Activated CD4-positive, alpha-beta T cell treated with anti-CD3 and anti-CD28 coated beads for 36 hours (primary cell): ENCODE measurements at places on chromosomes 2 and 18. TPM values are rescaled to one million over a fixed set of nuclear protein-coding genes. Genes with fewer than 3 reads are reported as not detected.

RSAD2 gene
- total RNA-seq, result 10.2 TPM

COX5B gene
- 220 TPM for total RNA-seq

AQP4 gene
- not detected for total RNA-seq

ANKRD30B gene
- not detected for total RNA-seq

DNA sequence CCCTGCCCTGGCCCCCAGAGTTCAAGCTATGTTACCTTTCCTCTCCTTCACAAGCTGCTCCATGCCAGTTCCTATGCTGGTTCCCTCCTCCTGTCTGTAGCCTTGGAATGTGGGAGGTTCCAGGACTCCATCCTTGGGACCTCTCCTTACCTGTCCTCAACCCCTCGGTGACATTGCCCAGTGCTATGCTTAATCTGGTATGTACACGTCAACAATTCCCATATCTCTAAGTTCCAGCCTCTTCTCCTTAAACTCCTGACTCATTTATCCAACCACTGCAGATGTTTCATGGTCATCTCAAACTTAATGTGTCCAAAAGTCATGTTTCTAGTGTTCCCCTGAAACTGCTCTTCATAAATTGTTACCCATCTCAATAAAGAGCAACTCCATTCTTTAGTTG lies 160.8 kb downstream of the TNS1 start:
- H3K27ac ChIP-seq, result no peak overlapping the region
- H3K27me3 ChIP-seq, result peaks cover 2% of the 10 kb centered on the region
- H3K4me1 ChIP-seq, result no peaks in the 10 kb centered on the region
- DNase-seq, result no peak

- H3K4me3 ChIP-seq, result no peak overlapping the region
- DNase-seq, result no peak
- peaks cover 13% of the 10 kb centered on the region for H3K4me1 ChIP-seq
- no peaks in the 10 kb centered on the region for H3K36me3 ChIP-seq
These were observed 821.4 kb downstream of the RNF144A start for GRCh38 chr2:7738596-7738995.

DNA sequence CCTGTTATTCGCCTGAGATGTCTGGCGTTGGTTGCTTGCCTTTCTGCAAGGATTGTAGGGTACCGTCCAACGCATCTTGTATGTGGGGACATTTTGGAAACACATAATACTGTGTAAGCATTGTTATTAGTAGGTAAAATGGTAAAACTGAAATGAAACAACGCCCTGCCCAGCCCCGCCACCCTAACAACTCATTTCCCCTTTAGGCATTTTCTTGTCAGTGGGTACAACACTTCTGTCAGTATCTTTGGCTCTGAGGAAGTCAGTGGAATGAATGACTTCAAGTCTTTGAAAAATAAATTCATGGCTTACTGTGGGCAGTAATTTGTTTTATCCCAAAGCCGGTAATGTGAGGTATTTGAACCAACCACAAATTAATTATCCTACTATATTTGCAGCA lies 86.0 kb downstream of the FMNL2 start:
- no peak for DNase-seq
- peaks cover 16% of the 10 kb centered on the region for H3K4me1 ChIP-seq
- H3K4me3 ChIP-seq, result no peak overlapping the region
- no peaks in the 10 kb centered on the region for H3K36me3 ChIP-seq
- H3K27me3 ChIP-seq, result peaks cover 13% of the 10 kb centered on the region
- H3K27ac ChIP-seq, result no peak overlapping the region

DNA sequence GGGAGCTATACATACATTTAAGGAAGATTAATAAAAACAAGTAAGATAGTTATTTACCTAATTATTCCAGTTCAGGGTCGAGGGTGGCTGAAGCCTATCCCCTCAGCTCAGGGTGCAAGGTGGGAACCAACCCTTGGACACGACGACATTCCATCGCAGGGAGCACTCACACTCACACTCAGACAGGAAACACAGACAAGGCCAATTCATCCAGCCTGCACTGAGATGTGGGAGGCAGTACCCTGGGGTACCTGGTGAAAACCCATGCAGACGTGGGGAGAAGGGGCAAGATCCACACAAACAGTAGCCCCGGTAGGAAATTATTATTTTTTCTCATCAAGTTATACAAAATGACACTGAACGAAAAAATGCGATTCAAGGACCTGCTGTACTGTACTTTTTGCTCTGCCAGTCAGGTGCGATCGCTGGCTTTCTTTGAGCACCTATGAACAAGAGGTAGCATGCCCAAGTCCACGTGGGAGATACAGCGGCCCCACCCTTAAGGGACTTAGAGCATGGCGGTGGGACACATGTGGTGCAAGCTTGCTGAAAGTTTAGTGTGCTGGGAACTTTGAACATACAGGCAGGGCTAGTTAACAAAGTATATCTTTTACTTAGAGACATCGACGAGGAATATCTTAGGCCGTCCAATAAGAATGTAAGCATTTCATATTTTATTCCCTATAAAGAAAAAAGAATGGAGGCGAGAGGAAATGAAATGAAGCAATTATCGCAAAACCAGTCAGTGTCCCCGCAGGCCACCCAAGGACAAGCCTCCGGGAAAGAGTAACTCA lies 624 bp downstream of the METTL8 start:
- peak; percentile 71 for DNase-seq
- peak overlapping the region; percentile 95 for H3K27ac ChIP-seq
- peaks cover 56% of the 10 kb centered on the region for H3K36me3 ChIP-seq
- no peaks in the 10 kb centered on the region for H3K27me3 ChIP-seq

DNA sequence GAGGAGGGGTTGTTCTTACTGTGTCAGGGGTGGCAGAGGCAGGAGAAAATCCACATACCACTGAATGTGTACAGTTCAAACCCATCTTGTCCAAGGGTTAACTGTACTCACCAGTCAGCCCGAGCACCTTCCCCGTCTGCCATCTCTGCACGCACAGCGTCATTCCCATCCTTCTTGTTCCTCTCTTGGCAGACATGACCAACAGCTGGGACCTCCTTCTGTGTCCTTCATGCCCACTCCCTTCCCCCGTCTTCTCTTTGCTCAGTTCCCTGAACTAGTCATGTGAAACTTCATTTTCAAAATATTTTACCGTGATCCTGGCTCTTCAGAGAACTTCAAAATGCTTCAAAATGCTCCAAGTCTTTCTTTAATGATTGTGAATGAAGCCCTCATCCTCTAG lies 92.0 kb downstream of the FARSB start:
- H3K36me3 ChIP-seq, result peaks cover 30% of the 10 kb centered on the region
- H3K4me3 ChIP-seq, result no peak overlapping the region
- no peaks in the 10 kb centered on the region for H3K4me1 ChIP-seq
- no peaks in the 10 kb centered on the region for H3K27me3 ChIP-seq
- DNase-seq, result no peak

GRCh38 chr2:241091201-241091600 lies 10.9 kb downstream of the MTERF4 start:
- peaks cover 59% of the 10 kb centered on the region for H3K36me3 ChIP-seq
- DNase-seq, result no peak
- H3K27me3 ChIP-seq, result no peaks in the 10 kb centered on the region
- peak overlapping the region; percentile 60 for H3K27ac ChIP-seq

DNA sequence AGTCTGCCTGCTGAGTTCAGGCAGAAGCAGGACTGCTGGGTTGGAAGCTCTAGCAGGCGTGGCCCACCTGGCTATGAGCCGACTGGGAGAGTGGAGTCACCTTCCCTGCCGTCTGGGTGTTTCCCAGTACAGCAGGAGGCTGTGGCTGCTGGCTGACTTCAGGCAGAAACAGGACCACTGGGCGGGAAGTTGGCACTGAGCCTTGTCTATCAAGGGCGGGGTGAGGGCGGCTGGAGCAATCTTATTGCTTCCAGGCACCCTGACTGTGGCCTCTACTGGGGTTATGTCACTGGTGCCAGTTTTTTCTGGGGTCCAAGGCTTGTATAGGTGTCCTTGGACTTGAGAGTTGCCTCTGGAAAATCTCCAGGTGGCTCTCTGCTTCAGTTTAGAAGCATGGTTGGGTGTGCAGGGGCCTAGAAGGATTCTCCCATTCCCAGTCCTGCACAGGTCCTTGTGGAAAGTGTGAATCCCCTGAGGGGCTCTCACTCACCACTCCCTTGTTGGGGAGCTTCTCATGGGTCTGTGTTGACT lies 30.5 kb downstream of the LTBP1 start:
- H3K27me3 ChIP-seq, result peaks cover 19% of the 10 kb centered on the region
- H3K4me3 ChIP-seq, result no peak overlapping the region
- no peaks in the 10 kb centered on the region for H3K4me1 ChIP-seq
- DNase-seq, result no peak

DNA sequence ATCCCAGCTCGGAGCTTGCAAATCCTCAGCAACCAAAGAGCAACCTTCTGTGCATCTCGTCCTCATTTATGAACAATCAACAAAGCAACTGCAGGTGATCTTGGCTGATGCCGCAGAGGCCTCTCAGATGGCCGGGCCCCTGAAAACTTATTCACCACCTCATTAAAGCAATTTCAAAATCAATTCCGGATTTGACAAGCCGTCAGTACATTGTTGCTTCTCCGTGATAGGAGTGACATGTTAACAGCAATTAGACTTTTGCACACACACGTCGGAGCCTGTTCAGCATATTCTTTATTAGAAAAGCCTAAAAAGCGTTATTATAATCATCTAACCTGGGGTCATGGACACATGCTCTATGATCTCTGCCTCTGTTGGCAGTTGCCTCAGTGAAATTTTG lies 183.1 kb upstream of the CXCR4 start:
- DNase-seq, result no peak
- peaks cover 2% of the 10 kb centered on the region for H3K27me3 ChIP-seq
- no peak overlapping the region for H3K27ac ChIP-seq
- no peaks in the 10 kb centered on the region for H3K36me3 ChIP-seq

- peak overlapping the region; percentile 65 for H3K4me3 ChIP-seq
- H3K27ac ChIP-seq, result no peak overlapping the region
- no peaks in the 10 kb centered on the region for H3K36me3 ChIP-seq
- peaks cover 74% of the 10 kb centered on the region for H3K27me3 ChIP-seq
These were observed 8.4 kb upstream of the SP9 start for GRCh38 chr2:174326161-174327020.

GRCh38 chr18:50666536-50666935 lies 106.6 kb downstream of the MAPK4 start:
- no peak overlapping the region for H3K27ac ChIP-seq
- H3K4me3 ChIP-seq, result no peak overlapping the region
- no peak for DNase-seq
- no peaks in the 10 kb centered on the region for H3K36me3 ChIP-seq
- peaks cover 3% of the 10 kb centered on the region for H3K27me3 ChIP-seq

GRCh38 chr18:77092104-77093066 lies 40.2 kb downstream of the MBP start:
- peak overlapping the region; percentile 38 for H3K27ac ChIP-seq
- no peak for DNase-seq
- H3K36me3 ChIP-seq, result peaks cover 33% of the 10 kb centered on the region
- peaks cover 53% of the 10 kb centered on the region for H3K4me1 ChIP-seq
- H3K4me3 ChIP-seq, result no peak overlapping the region

DNA sequence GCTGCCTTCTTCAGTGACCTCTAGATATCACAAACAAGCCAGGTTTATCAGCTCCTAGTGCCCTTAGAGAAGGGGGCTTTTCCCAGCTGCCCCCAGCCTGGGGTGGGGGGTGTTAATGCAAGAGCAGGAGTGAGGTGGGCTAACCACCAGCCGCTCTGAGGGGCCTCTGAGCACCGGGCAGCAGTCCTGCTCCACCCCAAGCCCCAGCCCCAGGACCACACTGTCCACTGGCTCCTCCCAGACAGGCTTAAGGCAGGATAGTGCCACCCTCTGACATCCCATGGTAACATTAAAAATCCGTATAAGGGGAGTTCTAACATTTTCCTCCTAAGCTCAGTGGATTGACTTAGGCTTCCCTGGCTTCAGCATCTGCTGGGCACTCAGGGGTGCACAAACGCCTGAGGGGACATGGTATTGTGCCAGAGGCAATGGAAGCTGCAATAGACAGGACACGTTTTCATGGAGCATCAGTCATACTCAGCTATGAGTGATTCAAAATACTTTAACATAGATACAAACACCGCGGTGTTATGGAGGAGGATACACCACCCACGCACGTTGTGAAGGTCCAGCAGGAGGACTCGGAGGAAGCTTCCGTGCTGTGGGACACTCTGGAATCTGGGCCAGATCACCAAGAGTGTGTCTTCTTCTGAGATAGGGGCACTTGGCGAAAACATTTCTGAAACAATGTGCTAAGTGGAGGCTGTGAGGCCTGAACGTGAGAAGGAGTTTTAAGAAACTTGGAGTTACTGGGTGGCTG lies 112.7 kb upstream of the EPC2 start:
- H3K4me3 ChIP-seq, result no peak overlapping the region
- no peak for DNase-seq
- no peaks in the 10 kb centered on the region for H3K36me3 ChIP-seq
- no peaks in the 10 kb centered on the region for H3K27me3 ChIP-seq
- H3K4me1 ChIP-seq, result peaks cover 49% of the 10 kb centered on the region

- H3K27me3 ChIP-seq, result peaks cover 26% of the 10 kb centered on the region
- H3K27ac ChIP-seq, result no peak overlapping the region
- H3K4me1 ChIP-seq, result no peaks in the 10 kb centered on the region
- DNase-seq, result no peak
These were observed 135.1 kb downstream of the GFPT1 start for GRCh38 chr2:69251943-69252342.

GRCh38 chr2:46632349-46632748 lies 153.0 kb downstream of the TMEM247 start:
- DNase-seq, result no peak
- H3K36me3 ChIP-seq, result peaks cover 2% of the 10 kb centered on the region
- H3K27me3 ChIP-seq, result no peaks in the 10 kb centered on the region
- peaks cover 9% of the 10 kb centered on the region for H3K4me1 ChIP-seq
- H3K4me3 ChIP-seq, result no peak overlapping the region

GRCh38 chr18:42064109-42064508 lies 109.1 kb downstream of the PIK3C3 start:
- H3K4me3 ChIP-seq, result no peak overlapping the region
- H3K27ac ChIP-seq, result no peak overlapping the region
- no peaks in the 10 kb centered on the region for H3K27me3 ChIP-seq
- no peak for DNase-seq

DNA sequence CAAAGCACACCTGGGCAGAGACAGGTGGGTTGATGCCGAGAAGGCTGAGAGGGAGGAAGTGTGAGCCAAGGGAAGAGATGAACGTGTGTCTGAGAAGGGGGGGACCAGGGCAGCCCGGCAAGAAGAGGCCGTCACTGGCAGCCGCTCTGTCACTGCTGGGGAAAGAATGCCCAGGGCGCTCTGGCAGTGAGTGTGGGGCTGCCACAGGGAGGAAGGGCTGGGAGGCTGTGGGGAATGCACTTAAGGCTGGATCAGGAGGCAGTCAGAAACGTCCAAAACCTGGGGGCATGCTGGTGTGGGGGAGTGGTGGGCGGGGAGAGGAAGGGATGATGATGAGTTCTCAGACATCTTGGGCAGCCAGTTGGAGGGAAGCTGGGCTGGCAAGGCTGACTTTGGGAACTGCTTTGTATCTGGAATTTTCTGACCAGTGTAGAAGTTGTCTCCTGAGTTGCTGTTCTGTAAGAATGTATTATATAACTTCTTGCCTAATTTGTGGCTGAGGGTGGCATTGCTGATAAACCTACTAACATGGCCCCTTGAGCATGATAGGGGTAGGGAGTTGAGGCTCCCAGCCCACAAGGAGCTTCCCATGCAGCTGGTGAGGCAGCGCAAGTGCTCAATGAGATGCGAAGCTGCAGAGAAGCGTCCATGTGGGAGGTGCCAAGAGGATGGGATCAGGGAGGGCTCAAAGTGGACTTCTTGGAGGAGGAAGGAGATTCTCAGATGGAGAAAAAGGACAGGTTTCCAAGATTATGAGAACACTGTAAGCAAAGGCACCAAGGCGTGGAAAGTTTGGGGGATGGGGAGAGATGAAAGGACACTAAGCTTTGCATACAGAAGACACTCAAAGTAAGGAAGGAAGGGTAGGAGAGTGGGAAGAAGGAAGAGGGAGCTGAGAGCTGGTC lies 185.1 kb upstream of the HAAO start:
- no peaks in the 10 kb centered on the region for H3K36me3 ChIP-seq
- DNase-seq, result no peak
- peak overlapping the region; percentile 22 for H3K27ac ChIP-seq
- no peaks in the 10 kb centered on the region for H3K27me3 ChIP-seq

- no peaks in the 10 kb centered on the region for H3K36me3 ChIP-seq
- H3K4me3 ChIP-seq, result no peak overlapping the region
- H3K27me3 ChIP-seq, result no peaks in the 10 kb centered on the region
These were observed 596.1 kb upstream of the KLHL29 start for GRCh38 chr2:22788749-22789327.
